ENCODE measurements at places on chromosomes 13 and 19.

- H3K27me3 ChIP-seq = no peaks in the 10 kb centered on the region
- H3K27ac ChIP-seq = no peak overlapping the region
- H3K36me3 ChIP-seq = no peaks in the 10 kb centered on the region
- no peak for DNase-seq
Measured at GRCh38 chr13:37345869-37346268, 240.4 kb upstream of the CSNK1A1L start.

GRCh38 chr13:110652231-110652730 is 36.9 kb downstream of the NAXD start:
- H3K36me3 ChIP-seq = peaks cover 14% of the 10 kb centered on the region
- no peaks in the 10 kb centered on the region for H3K27me3 ChIP-seq
- no peaks in the 10 kb centered on the region for H3K4me1 ChIP-seq
- H3K4me3 ChIP-seq = no peak overlapping the region
- no peak for DNase-seq
- peak overlapping the region; percentile 44 for H3K27ac ChIP-seq

DNA sequence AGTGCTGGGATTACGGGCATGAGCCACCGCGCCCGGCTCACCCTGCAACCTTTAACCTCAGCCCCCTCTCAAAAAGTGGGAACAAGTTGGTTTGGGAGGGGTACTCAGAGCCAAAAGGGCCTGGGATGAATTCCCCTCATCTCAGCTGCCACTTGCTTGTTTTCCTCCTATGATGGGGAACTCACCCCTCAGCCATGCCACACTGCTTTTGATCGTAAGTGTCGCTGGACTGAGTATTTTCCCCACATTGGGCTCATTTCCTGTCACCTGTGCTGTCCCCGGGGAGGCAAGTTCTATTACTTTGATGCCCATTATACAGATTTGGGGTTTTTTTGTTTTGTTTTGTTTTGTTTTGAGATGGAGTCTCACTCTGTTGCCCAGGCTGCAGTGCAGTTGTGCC is 6.5 kb downstream of the R3HDM4 start:
- peaks cover 2% of the 10 kb centered on the region for H3K4me1 ChIP-seq
- no peak overlapping the region for H3K27ac ChIP-seq
- H3K36me3 ChIP-seq = peaks cover 6% of the 10 kb centered on the region
- H3K27me3 ChIP-seq = no peaks in the 10 kb centered on the region
- DNase-seq = no peak

DNA sequence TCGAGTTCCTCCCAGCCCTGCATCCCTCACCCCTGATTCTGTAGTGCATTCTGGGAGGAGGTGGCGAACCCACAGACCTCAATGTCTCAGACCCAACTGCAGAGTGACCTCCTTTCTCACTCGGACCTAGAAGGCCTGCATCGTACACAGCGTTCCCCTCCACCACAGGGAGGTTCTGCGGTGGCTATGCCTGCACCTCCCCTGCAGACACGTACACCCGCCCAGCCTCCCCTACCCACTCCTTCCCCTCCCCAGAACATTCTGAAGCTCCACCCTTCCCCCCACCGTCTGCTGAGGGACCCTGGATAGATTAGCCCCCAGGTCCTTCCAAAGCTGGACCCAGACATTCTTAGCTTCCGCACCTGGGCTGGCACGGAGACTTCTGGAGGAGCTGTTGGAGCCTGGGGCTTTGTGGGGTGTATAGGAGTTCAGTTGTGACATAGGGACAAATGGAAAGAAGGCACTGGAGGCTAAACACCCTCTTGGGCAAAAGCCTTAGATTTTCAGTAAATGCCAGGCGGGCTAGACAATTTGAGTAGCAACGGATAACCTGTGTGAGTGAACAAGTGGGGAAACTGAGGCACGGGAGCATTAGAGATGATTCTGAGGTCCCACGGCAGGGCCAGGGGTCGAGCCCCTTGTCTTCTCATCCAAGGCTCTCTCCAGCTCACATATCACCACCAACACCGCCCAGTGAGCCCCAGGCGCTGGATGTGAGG is 420 bp upstream of the FSD1 start:
- H3K36me3 ChIP-seq = peaks cover 25% of the 10 kb centered on the region
- DNase-seq = no peak
- H3K27me3 ChIP-seq = peaks cover 3% of the 10 kb centered on the region
- peak overlapping the region; percentile 56 for H3K4me3 ChIP-seq
- peaks cover 17% of the 10 kb centered on the region for H3K4me1 ChIP-seq
- no peak overlapping the region for H3K27ac ChIP-seq

- H3K27me3 ChIP-seq = no peaks in the 10 kb centered on the region
- H3K36me3 ChIP-seq = peaks cover 93% of the 10 kb centered on the region
- no peak for DNase-seq
- H3K4me1 ChIP-seq = peaks cover 10% of the 10 kb centered on the region
Measured at GRCh38 chr13:113245849-113246796, 36.7 kb downstream of the CUL4A start.

GRCh38 chr13:37065890-37066526 is 6.5 kb upstream of the SUPT20H start:
- H3K27me3 ChIP-seq = peaks cover 4% of the 10 kb centered on the region
- H3K27ac ChIP-seq = peak overlapping the region; percentile 39
- no peaks in the 10 kb centered on the region for H3K36me3 ChIP-seq
- no peak overlapping the region for H3K4me3 ChIP-seq
- H3K4me1 ChIP-seq = peaks cover 15% of the 10 kb centered on the region
- no peak for DNase-seq

GRCh38 chr13:109000207-109000606 is 370.8 kb downstream of the MYO16 start:
- H3K4me3 ChIP-seq = no peak overlapping the region
- DNase-seq = no peak
- no peaks in the 10 kb centered on the region for H3K4me1 ChIP-seq
- H3K36me3 ChIP-seq = no peaks in the 10 kb centered on the region

DNA sequence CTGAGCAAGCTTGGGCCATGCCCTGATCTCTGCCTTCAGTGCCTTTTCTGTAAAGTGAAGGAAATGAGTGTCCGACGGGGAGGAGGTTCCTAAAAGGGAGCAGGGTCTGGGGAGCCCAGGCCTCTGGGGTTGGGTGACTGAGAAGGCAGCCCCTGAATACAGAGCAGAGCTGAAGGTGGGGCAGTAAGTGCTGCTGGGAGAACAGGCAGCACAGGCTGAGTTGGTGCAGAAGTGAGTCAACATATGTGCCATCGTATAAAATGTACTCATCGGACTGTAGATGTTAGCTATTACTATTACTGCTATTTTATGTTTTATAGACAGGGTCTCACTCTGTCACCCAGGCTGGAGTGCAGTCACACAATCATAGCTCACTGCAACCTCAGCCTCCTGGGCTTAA is 1.0 kb upstream of the HAMP start:
- H3K27ac ChIP-seq = peak overlapping the region; percentile 82
- peaks cover 11% of the 10 kb centered on the region for H3K4me1 ChIP-seq
- H3K36me3 ChIP-seq = peaks cover 7% of the 10 kb centered on the region

DNA sequence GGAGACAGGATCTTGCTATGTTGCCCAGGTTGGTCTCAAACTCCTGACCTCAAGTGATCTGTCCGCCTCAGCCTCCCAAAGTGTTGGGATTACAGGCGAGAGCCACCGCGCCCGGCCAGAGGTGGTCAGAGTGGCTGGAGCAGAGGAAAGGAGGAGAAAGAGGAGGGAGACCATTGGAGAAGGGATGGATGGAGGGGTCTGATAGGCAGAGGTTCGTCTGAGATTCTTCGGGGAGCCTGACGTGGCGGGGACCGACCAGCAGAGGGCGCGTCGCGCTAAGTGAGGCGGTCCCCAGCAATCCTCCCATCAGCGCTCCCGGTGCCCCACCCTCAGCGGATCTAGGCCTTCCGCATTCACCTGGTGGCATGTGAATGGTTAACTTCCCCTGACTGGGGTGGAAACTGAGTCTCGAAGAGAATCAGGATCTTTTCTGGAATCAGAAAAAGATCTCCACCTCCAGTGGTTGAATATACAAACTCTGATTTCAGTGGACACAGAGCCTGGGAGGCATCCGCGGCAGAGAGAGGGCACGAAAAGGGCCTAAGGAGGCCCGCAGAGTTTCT is 8.8 kb downstream of the GTPBP3 start:
- no peaks in the 10 kb centered on the region for H3K27me3 ChIP-seq
- peaks cover 20% of the 10 kb centered on the region for H3K4me1 ChIP-seq

- H3K4me1 ChIP-seq = peaks cover 39% of the 10 kb centered on the region
- peaks cover 12% of the 10 kb centered on the region for H3K36me3 ChIP-seq
- H3K4me3 ChIP-seq = peak overlapping the region; percentile 73
- peak overlapping the region; percentile 98 for H3K27ac ChIP-seq
- no peak for DNase-seq
- peaks cover 9% of the 10 kb centered on the region for H3K27me3 ChIP-seq
Measured at GRCh38 chr19:18282021-18282787, 782 bp upstream of the JUND start.
